ENCODE measurements at places on chromosomes 2 and 18. TPM values are rescaled to one million over a fixed set of nuclear protein-coding genes. Genes with fewer than 3 reads are reported as not detected.

Gene CFC1
- total RNA-seq: not detected

DNA sequence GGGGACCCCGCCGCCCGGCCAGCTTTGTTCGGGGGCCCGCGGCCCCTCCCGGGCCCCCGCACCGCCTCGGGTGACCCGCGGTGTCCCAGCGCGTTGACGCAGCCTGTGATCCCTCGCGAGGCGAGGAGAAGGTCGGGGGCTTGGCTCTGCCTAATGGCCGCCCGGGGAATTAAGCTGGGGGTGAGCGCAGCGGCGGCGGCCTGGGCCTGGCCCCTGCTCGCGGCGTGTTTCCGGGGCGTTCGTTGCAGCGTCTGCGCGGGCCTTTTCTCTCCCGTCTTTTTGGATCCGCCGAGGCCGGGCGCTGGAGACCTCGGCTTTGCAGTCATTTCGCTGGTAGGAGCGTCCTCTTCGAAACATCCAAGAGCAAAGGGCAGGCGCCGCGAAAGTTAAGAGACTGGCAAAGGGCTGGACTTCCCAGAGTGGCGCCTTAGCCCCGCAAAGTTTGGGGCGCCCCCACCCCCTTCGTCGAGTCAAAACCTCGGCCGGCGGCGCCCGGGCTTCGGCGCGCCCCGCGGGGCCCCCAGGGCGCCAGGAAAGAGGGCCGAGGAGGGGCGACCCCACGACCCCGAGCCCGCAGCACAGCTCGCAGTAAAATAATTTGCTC lies 1.3 kb downstream of the SALL3 start:
- peaks cover 78% of the 10 kb centered on the region for H3K27me3 ChIP-seq
- peak overlapping the region; percentile 43 for H3K4me3 ChIP-seq
- no peak for DNase-seq
- no peaks in the 10 kb centered on the region for H3K36me3 ChIP-seq
- H3K27ac ChIP-seq: no peak overlapping the region
- H3K4me1 ChIP-seq: peaks cover 9% of the 10 kb centered on the region

DNA sequence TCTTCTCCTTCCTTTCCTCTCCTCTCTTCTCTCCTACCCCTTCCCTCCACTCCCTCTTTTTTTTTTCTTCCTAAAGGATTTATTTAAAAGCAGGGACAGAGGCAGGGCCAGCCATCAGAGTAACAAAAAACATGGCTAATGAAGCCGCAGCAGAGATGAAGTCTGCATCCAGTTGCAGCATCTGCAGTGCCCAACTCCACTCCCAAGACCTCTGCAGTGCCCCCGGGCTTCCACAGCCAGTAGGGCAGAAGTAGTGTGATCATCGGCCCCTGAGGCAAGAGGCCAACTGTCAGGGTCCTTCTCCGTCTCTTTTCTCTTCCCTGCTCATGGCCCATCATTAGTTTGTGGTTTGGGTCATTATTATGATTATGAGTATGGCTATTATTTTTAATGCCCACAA lies 4.2 kb upstream of the EGR4 start:
- H3K4me1 ChIP-seq: no peaks in the 10 kb centered on the region
- H3K27me3 ChIP-seq: peaks cover 91% of the 10 kb centered on the region
- H3K4me3 ChIP-seq: no peak overlapping the region
- no peak overlapping the region for H3K27ac ChIP-seq

Gene PLGLB1
- 8.4 TPM for total RNA-seq

Gene DHRS9
- total RNA-seq: 0.16 TPM

- H3K4me3 ChIP-seq: no peak overlapping the region
- H3K27me3 ChIP-seq: no peaks in the 10 kb centered on the region
- no peaks in the 10 kb centered on the region for H3K36me3 ChIP-seq
- no peak overlapping the region for H3K27ac ChIP-seq
- peaks cover 10% of the 10 kb centered on the region for H3K4me1 ChIP-seq
- no peak for DNase-seq
These were observed 904.8 kb upstream of the CHAC2 start for GRCh38 chr2:52862801-52863200.

DNA sequence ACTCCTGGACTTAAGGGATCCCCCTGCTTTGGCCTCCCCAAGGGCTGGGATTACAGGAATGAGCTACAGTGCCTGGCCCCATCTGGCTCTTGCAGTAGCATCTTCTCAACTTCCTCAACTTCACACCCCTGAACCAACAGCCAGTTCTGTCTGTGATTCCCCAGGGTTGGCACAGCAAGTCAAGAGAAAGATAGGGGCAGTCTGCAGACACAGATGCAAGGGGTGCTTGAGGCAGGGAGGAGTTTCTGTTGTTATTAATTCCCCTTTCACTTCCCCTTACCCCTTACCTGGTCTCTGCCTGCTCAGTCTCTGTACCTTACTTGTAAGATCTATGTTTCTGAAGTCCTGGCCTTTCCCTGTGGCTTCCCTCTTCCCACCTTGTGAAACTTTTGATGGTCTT lies 54.1 kb upstream of the MEX3C start:
- H3K27me3 ChIP-seq: no peaks in the 10 kb centered on the region
- H3K4me3 ChIP-seq: no peak overlapping the region
- no peak overlapping the region for H3K27ac ChIP-seq

DNA sequence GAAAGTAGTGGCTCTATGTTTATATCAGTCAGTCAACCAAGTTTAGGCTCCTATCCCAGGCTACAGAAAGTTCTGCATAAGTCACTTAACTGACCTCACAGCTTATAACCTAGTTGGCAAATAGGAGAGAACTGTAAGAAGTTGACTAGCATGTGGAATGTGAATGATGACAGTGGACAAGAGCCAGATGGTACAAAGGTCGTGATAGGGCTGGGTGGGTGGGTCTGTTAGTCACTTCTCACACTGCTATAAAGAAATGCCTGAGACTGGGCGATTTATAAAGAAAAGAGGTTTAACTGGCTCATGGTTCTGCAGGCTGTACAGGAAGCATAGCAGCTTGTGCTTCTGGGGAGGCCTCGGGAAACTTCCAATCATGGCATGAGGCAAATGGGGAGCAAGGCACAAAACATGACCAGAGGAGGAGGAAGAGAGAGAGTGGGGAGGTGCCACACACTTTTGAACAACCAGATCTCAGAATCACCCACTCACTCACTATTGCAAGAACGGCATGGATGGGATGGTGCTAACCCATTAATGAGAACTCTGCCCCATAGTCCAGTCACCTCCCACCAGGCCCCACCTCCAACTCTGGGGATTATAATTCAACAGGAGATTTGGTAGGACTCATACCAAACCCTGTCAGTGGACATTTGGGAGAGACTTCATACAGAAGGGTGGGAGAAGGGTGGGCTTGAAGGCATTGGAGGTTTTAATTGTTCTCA lies 68.8 kb downstream of the LTBP1 start:
- H3K27ac ChIP-seq: peak overlapping the region; percentile 65
- peaks cover 42% of the 10 kb centered on the region for H3K4me1 ChIP-seq
- no peak for DNase-seq
- H3K36me3 ChIP-seq: no peaks in the 10 kb centered on the region
- no peak overlapping the region for H3K4me3 ChIP-seq

DNA sequence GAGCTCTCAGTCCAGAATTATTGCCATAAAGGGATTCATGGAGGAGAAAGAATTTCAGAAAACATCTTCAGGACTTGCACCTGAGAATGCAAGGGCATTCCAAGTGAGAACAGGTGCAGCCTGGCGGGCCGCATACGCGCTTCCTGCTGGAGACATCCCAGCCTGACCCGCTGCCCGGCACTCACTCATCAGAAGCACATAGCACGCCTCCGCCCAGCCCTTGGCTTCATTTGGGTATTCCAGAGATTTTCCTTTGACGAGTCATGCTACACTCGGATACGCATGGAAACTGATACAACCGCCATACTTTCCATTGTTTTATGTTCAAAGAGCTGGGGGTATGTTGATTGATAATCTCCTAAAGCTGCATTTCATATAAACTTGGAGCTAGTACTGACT lies 228.0 kb upstream of the ID2 start:
- no peaks in the 10 kb centered on the region for H3K36me3 ChIP-seq
- H3K4me1 ChIP-seq: peaks cover 55% of the 10 kb centered on the region
- no peak overlapping the region for H3K27ac ChIP-seq
- H3K4me3 ChIP-seq: no peak overlapping the region

- no peak for DNase-seq
- H3K36me3 ChIP-seq: no peaks in the 10 kb centered on the region
- no peak overlapping the region for H3K27ac ChIP-seq
- no peaks in the 10 kb centered on the region for H3K4me1 ChIP-seq
These were observed 420.3 kb downstream of the SOCS6 start for GRCh38 chr18:70709144-70709543.

GRCh38 chr2:28128281-28128950 lies 237.9 kb downstream of the BABAM2 start:
- no peak overlapping the region for H3K27ac ChIP-seq
- H3K4me1 ChIP-seq: no peaks in the 10 kb centered on the region
- H3K27me3 ChIP-seq: no peaks in the 10 kb centered on the region
- no peak overlapping the region for H3K4me3 ChIP-seq
- DNase-seq: no peak

Gene MC2R
- total RNA-seq: not detected

GRCh38 chr2:139454251-139454650 lies 674.1 kb upstream of the NXPH2 start:
- no peaks in the 10 kb centered on the region for H3K4me1 ChIP-seq
- DNase-seq: no peak
- no peak overlapping the region for H3K4me3 ChIP-seq
- no peaks in the 10 kb centered on the region for H3K27me3 ChIP-seq
- H3K27ac ChIP-seq: no peak overlapping the region

- no peaks in the 10 kb centered on the region for H3K4me1 ChIP-seq
- no peaks in the 10 kb centered on the region for H3K36me3 ChIP-seq
- no peak overlapping the region for H3K4me3 ChIP-seq
- DNase-seq: no peak
- H3K27me3 ChIP-seq: no peaks in the 10 kb centered on the region
These were observed 2158.6 kb upstream of the PIK3C3 start for GRCh38 chr18:39796393-39796792.

Gene POTEF
- total RNA-seq: 49.5 TPM

GRCh38 chr2:238658054-238658407 lies 189.9 kb upstream of the TWIST2 start:
- H3K27me3 ChIP-seq: no peaks in the 10 kb centered on the region
- no peak for DNase-seq
- peak overlapping the region; percentile 95 for H3K27ac ChIP-seq
- H3K36me3 ChIP-seq: peaks cover 2% of the 10 kb centered on the region
- H3K4me3 ChIP-seq: no peak overlapping the region

- peaks cover 2% of the 10 kb centered on the region for H3K4me1 ChIP-seq
- H3K27me3 ChIP-seq: peaks cover 20% of the 10 kb centered on the region
- no peaks in the 10 kb centered on the region for H3K36me3 ChIP-seq
- DNase-seq: no peak
- no peak overlapping the region for H3K27ac ChIP-seq
- H3K4me3 ChIP-seq: no peak overlapping the region
These were observed 272.9 kb downstream of the PAX3 start for GRCh38 chr2:222025881-222026271.

All from mesothelial cell of epicardium (in vitro differentiated cells).